Activated CD4-positive, alpha-beta T cell treated with anti-CD3 and anti-CD28 coated beads, Interleukin-2, amount 50 U/mL, for 48 hours (primary cell): ENCODE measurements at places on chromosomes 11 and 22.

- no peak for DNase-seq
Measured at GRCh38 chr22:45696227-45696626, 24.6 kb downstream of the ATXN10 start.

GRCh38 chr22:47148956-47149728 lies 386.7 kb downstream of the TBC1D22A start:
- DNase-seq: no peak

DNA sequence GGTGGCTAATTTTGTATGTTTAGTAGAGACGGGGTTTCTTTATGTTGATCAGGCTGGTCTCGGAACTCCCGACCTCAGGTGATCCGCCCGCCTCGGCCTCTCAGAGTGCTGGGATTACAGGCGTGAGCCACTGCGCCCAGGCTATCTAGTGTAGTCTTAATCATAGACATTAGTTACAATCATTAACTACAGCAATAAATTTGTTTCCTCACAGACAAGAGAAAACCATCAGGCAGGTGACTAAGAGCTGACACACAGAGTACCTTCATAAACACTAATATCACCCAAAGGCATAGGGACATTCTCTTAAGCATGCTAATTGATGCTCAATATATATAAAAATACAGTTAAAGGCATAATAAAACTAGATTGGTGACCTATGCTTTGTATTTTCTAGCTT lies 19.4 kb downstream of the SDHD start:
- DNase-seq: no peak

DNA sequence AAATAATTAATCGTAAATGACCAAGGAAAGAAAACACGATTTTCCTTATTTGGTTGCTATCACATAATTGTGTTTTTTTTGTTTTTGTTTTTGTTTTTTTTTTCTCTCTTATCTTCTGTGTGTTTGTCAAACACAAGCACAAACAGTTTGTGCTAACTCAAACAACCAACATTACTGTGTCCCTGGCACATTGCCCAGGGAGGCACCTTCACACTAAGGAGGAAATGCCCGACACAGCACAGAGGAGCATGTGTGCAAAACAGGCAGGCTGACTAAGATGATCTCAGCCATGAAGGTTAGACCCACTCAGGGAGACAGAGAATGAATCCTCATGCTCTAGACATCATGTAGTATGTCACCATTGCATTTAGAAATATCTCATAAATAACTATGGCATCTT lies 130.1 kb downstream of the SOX6 start:
- no peak for DNase-seq
